ENCODE measurements at places on chromosomes 11 and 22. TPM values are rescaled to one million over a fixed set of nuclear protein-coding genes. Genes with fewer than 3 reads are reported as not detected.

GRCh38 chr11:126833065-126833464 lies 167.5 kb downstream of the KIRREL3 start:
- DNase-seq, result no peak

DNA sequence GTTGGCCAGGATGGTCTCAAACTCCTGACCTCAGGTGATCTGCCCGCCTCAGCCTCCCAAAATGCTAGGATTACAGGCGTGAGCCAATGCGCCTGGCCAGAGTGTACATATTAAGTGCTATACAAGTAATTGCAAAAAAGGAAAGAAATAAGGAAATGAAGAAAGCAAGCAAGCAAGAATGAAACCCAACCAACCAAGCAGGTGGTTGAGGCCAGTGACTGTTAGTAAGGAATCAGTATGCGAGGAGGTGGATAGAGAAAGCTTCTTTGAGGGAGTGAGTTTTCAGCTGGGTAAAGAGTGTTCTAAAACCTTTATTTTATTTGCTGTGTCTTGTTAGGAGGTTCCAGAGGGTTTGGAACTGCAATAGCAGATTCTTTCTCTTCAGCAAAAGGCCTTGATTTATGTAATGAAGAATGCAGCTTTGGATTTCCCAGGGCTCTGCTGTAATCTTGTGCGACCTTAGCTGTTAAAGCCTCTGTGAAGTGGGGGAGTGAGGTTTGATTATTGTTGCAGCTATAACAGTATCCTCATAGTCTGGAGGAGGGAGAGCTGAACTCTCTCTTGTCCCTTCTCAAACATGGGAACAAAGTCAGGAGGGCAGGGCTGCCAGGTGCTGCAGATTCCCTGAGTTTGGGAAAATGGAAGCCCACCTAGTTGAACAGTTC lies 5.7 kb downstream of the AMPD3 start:
- no peak for DNase-seq

- DNase-seq, result peak; percentile 94
These were observed 16.1 kb downstream of the BIK start for GRCh38 chr22:43126501-43127165.

Gene TST
- 64.7 TPM for total RNA-seq

- no peak for DNase-seq
These were observed 3.4 kb downstream of the KIRREL3 start for GRCh38 chr11:126997196-126997595.

DNA sequence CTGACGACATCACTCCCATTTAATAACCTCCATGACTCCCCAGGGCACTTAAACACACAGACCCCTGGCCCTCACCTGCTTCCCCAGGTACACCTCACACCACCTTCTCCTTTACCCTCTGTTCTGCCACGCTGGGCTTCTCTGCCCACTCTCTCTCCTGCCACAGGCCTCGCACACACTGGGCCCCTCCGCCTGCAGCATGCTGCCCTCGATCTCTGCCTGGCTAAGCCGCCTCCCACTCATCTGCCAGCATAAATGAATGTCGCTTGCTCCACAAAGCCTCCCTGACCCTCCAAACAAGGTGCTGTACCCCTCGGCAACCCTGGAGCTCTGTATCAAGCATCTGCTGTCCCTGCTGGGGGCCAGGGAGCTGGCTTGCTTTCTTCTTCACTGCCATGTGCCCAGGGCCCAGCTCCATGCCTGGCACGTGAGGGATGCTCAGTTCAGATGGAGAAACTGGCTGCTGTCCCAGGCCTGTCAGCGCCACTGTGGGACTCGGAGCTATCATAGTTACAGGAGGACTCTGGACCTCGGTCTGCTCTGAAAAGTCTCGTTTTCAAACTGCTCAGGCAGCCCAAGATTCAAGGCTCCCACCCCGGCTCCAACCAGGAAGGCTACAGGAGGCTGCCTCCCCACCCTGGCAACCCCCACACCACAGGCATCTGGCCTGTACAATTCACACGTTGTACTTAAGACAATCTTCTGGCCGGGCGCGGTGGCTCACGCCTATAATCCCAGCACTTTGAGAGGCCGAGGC lies 11.9 kb downstream of the TTLL1 start:
- DNase-seq, result no peak

GRCh38 chr11:16902182-16902581 lies 112.0 kb downstream of the PLEKHA7 start:
- no peak for DNase-seq

DNA sequence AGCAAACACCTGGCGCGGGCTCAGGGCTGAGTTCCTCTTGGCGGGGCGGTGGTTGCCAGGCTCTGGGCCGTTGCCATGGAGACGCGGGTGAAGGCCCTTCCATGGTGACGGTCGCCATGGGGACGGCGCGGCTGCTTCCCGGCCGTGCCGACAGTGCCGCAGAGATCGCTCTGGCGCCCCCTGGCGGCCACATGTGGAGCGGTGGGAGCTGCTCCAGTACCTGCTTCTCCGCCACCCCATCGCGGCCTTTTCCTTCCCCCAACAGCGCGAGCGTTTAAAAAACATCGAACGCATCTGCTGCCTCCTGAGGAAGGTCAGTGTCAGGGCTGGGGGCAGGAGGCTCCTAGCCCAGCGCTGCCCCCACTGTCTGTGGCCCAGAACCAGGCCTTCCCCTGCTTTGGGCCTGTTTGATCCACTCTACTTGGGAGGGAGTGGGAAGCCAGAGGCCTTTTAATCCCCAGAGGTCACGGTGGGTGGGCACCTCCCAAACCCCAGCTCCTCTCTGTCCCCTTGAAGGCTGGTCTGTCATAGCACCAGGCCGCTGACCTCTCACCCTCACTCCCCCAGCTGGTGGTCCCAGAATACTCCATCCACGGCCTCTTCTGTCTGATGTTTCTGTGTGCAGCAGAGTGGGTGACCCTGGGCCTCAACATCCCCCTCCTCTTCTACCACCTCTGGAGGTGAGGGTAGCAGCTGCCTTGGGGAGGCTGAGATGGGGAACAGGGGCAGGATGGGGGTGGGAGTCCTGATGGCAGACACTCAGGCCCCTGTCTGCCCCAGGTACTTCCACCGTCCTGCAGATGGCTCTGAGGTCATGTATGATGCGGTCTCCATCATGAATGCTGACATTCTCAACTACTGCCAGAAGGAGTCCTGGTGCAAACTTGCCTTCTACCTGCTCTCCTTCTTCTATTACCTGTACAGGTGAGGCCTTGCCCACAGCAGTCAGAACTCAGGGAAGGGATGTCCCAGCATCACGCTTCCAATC lies 4.8 kb downstream of the CNIH2 start:
- peak; percentile 99 for DNase-seq

GRCh38 chr22:49553518-49554295 lies 274.0 kb downstream of the BRD1 start:
- DNase-seq, result no peak

Data from Calu3 (cell line).